Germinal center (tissue), 1 donor: ENCODE measurements at places on chromosomes 6 and 20.

DNA sequence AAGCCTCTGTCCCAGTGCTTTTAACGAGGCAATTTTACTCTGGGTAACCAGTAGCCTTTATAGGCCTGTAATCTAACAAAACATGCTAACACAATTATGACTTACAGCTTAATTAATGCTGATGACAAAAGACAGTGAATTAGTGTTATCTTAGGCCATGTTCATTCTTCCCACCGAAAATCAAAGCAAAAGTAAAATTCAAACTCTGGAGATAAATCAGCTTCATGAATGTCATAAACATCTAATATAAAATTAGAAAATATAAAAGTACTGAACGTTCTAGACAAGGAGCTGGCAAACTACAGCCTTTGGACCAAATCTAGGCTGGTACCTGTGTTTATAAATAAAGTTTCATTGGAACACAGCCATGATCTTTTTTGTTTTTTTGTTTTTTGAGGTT lies 18.6 kb upstream of the COL21A1 start:
- DNase-seq = no peak

- DNase-seq = no peak
These were observed 8.9 kb downstream of the RWDD1 start for GRCh38 chr6:116580198-116580597.

- no peak for DNase-seq
These were observed 94.4 kb downstream of the CD83 start for GRCh38 chr6:14212020-14212419.

DNA sequence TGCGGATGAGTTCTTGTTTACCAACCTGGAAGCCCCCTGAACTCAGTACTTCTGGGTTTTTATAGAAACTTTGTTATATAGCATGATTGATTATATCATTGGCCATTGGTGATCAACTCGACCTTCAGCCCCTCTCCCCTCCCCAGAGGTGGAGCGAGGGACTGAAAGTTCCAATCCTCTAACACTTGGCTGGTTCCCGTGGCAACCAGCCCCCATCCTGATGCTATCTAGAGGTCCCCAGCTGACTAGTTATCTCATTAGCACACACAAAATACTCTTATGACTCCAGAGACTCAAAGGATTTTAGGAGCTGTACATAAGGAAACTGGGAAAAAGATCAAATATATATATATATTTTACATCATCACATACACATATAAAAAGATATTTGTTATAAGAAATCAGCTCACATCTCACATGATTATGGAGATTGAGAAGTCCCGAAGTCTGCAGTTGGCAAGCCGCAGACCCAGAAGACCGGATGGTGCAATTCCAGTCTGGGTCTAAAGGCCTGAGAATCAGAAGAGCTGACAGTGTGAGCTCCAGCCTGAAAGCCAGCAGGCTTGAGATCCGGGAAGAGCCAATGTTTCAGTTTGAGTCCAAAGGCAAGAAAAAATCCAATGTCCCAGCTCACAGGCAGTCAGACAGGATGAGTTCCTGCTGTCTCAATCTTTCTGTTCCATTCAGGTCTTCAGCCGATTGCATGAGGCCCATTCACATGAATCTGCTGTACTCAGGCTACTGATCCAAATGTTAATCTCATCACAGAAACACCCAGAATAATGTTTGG lies 179.3 kb upstream of the DTNBP1 start:
- no peak for DNase-seq

DNA sequence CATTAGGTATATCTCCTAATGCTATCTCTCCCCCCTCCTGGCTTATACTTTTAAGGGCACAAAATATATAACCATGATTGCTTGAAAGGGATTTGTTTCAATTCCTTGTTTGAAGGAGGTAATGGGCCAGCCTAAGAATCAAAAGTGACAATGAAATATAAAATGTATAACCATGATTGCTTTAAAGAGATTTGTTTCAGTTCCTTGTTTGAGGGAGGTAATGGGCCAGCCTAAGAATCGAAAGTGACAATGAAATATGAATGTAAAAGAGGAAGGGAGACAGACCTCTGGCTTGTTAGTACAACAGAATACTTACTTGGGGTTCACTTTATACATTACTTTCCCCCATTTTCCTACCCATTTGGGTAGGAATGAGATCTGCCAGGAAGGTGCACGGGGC lies 55.5 kb downstream of the FOXC1 start:
- peak; percentile 70 for DNase-seq

GRCh38 chr6:37819802-37820717 lies 533 bp downstream of the ZFAND3 start:
- DNase-seq = peak; percentile 27

DNA sequence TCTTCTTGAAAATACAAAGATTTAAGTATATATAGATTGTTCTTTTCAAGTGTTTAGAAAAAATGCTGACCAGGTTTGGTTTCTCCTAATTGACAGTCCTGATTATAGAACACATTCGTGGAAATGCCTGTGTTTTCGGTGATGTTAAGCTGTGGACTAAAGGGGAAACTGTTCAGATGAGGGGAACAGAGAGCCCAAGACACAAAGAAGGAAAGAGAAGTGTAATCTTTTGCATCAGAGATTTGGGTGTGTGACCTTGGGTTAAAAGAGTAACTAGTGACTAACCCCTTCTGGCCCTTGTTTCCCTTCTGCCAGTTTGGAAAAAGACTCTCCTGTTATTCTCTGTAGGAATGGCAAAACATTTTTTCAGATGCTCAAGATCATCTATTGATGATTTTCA lies 331.3 kb downstream of the RIMS1 start:
- no peak for DNase-seq

GRCh38 chr20:13278812-13279570 lies 57.9 kb downstream of the ISM1 start:
- no peak for DNase-seq

DNA sequence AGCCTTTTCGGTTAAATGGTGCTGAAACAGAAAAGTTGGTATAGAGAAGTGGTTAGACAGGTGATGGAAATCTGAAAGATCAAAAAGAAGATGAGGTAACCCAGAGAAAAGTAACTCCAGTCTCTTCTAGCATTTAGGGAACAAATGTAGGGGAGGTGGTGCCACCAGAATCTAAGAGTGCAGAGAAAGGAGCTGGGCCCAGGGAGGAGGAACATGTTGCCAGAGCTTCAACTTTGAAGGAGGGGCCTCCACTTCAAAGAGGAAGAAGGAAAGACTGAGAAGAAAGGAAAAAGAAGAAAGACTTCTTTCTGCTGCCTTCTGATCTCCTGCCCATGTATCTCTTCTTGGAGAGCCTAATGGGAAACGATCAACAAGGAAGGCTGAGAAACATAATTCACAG lies 23.5 kb upstream of the ATRN start:
- no peak for DNase-seq

- DNase-seq = no peak
These were observed 134.3 kb upstream of the CDH4 start for GRCh38 chr20:61117725-61118124.

GRCh38 chr6:167898673-167899311 lies 72.1 kb downstream of the AFDN start:
- peak; percentile 9 for DNase-seq

- DNase-seq = no peak
These were observed 341.2 kb downstream of the ADGRB3 start for GRCh38 chr6:68976260-68976659.

- no peak for DNase-seq
These were observed 545.8 kb downstream of the MMUT start for GRCh38 chr6:48917233-48917632.

- no peak for DNase-seq
These were observed 68.2 kb upstream of the EYA2 start for GRCh38 chr20:46826343-46826984.

- DNase-seq = no peak
These were observed 37.8 kb downstream of the PTPRK start for GRCh38 chr6:128482642-128483041.

DNA sequence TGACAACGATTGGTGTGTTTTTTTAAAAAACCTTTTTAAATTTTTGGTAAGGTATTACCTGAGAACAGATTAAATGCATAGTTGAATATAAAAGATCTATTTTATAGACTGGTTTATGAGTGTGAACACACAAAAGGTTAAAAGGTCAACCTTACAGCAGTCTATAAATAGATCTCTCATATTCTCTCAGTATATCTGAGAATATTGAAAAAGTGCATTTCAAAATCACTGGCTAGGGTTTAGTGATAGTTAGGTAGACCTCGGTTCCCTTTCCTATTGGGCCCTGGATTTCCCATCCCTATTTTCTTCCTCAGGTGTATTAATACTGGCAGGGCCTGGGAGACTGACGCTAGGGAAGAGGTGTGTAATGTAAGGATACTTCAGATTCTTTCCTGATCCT lies 723 bp upstream of the ZNF451 start:
- no peak for DNase-seq

GRCh38 chr6:16969699-16970655 lies 131.9 kb upstream of the STMND1 start:
- DNase-seq = no peak

GRCh38 chr6:53598265-53598907 lies 53.5 kb upstream of the GCLC start:
- no peak for DNase-seq

DNA sequence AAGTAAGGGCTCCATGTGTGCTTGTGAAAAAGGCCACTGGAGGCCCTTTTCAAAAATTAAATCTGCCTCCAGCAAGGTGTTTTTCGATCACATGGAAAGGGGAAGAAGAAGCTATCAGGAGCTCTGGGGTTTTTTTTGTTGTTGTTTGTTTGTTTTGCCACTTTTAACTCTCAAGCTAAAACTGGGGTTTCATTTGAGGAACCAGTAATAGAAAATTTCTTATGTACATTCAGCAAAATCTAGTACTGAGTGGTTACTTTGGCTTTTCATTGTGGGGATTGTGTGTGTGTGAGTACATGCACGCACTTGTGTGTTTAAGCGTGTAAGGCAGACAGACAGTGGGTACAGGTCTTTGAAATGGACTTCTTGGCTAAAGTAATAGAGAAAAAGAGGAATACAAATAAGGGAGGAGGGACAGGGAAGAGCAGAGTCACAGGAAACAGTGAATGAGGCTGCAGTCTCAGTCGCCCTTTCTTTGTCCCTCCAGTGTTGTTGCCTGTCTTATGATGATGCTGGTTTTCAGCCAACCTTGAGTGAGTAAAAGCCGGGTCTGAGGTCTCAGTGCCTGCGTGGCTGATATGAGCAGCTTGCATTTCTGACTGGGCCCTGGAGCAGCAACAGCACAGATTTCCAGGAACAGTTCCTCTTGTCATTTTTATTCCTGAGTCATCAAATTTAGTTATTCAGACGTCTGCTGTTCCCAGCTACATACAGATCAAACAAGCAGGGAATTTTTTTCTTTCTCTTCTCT lies 26.2 kb downstream of the SLC16A10 start:
- DNase-seq = no peak

GRCh38 chr20:3068075-3068474 lies 3.3 kb upstream of the OXT start:
- no peak for DNase-seq

GRCh38 chr6:84033523-84034451 lies at the start of gene MRAP2:
Gene MRAP2 (plus strand): TSS chr6:84033772. CDS start chr6:84055319, 21,547 bp downstream.
- peak; percentile 7 for DNase-seq

DNA sequence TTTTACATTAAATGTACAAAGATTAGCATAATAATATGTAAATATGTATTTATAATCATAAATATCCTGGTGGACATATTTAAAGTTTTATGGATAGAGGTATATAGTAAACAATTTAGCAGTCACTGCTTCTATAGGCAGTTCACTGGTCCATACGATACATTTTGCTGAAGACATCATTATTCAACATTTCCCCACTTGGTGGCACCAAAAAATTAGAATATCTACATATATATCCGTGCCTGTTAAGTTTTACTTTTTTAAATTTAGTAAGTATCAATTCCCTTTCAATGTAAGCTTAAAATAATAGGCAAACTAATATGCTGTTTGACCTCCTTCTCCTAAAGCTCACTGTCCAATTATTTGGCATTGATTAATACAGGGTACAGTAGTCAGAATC lies 64.2 kb downstream of the LMBRD1 start:
- no peak for DNase-seq

DNA sequence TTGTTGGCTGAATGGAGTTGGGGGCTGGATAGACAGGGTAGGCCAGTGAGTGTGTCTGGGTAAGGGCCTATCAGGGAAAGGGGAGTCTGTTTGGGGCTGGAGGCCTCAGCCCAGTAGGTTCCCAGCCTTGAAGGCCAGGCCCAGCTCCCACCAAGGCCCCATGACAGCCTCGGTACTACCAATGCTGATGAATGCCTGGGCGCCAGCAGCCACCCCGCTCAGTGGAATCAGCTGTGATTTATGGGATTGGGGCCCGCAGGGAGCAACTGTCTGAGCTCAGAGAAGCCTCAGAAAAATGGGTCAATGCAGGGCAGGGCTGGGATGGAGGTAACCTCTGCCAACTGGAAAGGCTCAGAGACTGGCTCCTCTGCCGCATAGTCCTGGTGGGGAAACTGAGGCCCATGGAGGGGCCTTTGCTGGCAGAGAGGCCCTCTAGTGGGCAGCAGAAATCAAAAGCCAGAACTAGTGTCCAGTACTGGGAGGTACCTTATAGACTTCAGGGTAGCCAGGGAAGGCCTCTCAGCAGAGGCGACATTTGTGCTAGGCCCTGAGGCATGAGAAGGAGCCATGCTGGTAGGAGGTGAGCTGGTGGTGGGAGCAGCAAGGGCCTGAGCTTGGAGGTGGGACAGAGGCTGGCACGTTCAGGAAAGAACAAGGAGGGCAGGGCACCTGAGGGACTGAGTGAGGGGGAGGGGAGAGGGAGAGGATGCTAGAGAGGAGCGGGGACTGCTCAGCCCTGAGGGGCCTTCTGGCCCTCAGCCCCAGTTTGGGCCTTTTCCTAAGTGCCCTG lies 36.4 kb downstream of the DLGAP4 start:
- no peak for DNase-seq

- peak; percentile 60 for DNase-seq
These were observed 21.1 kb downstream of the RTN4IP1 start for GRCh38 chr6:106608080-106608668.

GRCh38 chr20:55936209-55936595 lies 69.1 kb downstream of the CBLN4 start:
- no peak for DNase-seq

- DNase-seq = no peak
These were observed 137.1 kb downstream of the DNAH8 start for GRCh38 chr6:38852215-38852614.

DNA sequence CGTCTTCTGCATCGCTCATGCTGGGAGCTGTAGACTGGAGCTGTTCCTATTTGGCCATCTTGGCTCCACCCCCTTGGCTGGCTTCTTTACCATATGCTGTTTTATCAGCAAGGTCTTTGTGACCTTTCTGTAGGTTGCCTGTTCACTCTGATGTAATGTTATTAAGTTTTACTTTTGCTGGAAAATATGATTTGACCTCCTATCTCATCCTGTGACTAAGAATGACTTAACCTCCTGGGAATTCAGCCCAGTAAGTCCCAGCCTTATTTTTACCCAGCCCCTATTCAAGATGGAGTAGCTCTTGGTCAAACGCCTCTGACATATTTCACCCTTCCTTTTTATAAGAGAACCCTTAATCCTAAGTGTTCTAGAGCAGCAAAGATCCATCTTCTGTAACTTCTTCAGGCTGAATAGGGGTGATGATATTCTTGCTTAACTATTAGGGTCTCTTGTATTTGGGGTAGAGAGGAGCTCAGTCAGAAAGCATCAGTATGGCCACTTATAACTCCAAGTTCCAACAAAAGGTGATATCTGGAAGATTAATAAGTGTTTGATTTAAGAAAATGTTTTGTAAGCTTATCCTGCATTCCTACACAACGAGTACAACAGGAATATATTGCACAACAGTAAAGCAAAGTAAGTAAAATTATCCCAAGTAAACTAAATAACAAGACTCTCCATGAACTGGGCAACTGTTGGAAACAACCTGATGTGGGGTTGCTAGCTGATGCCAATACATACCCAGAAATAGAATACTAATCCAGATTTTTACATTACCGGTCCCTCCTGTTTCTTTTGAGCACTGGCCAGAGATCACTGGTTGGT lies 23.1 kb upstream of the HMGN3 start:
- DNase-seq = no peak

- no peak for DNase-seq
These were observed 117.5 kb downstream of the SAMD5 start for GRCh38 chr6:147625946-147626345.
